GM23248 (cell line): ENCODE measurements at places on chromosomes 2 and 18.

GRCh38 chr2:104746858-104747257 lies 107.1 kb upstream of the POU3F3 start:
- no peak for DNase-seq

- DNase-seq, result no peak
Measured at GRCh38 chr2:44535376-44535775, 173.6 kb downstream of the CAMKMT start.

DNA sequence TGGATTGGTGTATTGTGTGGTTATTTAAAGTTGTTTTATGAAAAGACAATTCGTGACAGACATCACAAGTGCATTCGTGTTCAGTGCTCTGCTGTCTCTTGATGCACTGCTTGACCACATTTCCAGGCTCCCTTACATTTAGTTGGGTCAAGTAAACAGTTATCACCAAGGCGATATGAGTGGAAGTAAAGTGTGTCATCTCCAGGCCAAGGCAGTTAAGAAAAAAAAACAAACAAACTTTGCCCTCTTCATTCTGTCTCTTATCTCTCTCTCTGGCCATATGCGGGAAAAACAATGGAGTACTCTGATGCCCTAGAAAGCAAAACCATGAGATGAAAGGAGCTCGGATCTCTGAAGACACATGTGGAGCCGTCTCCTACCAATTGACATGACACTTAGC lies 131.1 kb downstream of the DSEL start:
- peak; percentile 14 for DNase-seq

GRCh38 chr2:144438801-144439631 lies 80.9 kb downstream of the ZEB2 start:
- no peak for DNase-seq
